Small intestine (tissue), 16 donors: ENCODE measurements at places on chromosomes 1 and 21. TPM values are rescaled to one million over a fixed set of nuclear protein-coding genes. Genes with fewer than 3 reads are reported as not detected.

DNA sequence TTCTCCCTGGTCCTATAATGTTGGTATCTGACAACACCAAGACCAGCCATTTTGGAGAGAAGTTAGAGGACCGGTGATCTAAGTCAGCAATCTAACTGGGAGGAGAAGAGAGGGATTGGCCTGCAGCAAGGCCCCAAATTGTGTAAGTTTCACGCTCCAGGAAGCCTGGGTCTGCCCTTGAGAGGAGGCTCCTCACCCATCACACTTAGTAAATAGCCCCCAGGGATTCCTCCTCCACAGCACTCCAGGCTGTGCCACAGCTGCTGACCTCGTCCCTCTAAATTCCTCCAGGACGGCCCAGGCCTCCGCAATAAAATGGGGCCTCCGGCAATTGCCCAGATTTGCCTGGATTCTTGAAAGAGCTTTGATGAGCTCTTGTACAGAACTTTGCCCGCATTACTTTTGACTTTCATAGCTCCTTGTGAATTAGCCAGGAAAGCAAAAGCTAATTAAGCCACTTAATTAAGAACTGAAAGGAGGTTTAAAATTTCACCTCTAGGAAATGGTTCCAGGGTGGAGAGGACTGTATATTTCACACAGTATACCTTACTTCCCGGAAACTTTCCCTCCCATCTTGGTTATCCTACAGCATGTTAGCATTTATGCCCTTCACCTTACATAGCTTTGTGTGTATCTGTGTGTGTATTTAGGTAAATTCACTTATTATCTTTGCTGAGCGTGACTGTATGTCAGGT, 90.5 kb downstream of the LAMC2 start:
- H3K4me1 ChIP-seq: no peaks in the 10 kb centered on the region
- no peaks in the 10 kb centered on the region for H3K27me3 ChIP-seq
- H3K4me3 ChIP-seq: no peak overlapping the region
- H3K27ac ChIP-seq: no peak overlapping the region
- H3K36me3 ChIP-seq: no peaks in the 10 kb centered on the region

- H3K4me3 ChIP-seq: no peak overlapping the region
- no peak for DNase-seq
- H3K36me3 ChIP-seq: peaks cover 14% of the 10 kb centered on the region
Observed at GRCh38 chr21:26140164-26140579, 30.4 kb downstream of the APP start.

- H3K4me1 ChIP-seq: no peaks in the 10 kb centered on the region
- no peak for DNase-seq
- no peak overlapping the region for H3K27ac ChIP-seq
- H3K36me3 ChIP-seq: no peaks in the 10 kb centered on the region
- H3K27me3 ChIP-seq: no peaks in the 10 kb centered on the region
Observed at GRCh38 chr1:61604684-61605083, 120.3 kb downstream of the TM2D1 start.

DNA sequence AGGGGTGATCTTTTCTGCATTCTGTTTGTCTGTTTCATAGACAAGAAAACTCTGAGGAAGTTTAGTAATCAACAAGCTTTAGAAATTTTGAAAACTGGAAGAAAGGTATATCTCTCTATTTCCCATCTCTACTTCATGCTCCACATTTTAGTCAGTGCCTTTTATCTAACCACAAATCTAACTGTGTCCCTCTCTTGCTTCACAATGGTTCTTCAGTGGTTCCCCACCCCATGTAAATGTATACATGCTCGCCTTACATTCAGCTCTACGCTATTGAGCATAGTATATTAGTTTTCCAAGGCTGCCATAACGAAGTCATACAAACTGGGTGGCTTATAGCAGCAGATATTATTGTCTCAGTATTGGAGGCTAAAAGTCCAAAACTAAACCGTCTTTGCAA, 14.4 kb upstream of the SAMSN1 start:
- no peaks in the 10 kb centered on the region for H3K36me3 ChIP-seq
- H3K4me3 ChIP-seq: no peak overlapping the region
- DNase-seq: no peak
- H3K27me3 ChIP-seq: no peaks in the 10 kb centered on the region
- H3K4me1 ChIP-seq: no peaks in the 10 kb centered on the region

GRCh38 chr21:45142469-45143308, 68.3 kb downstream of the ADARB1 start:
- H3K36me3 ChIP-seq: no peaks in the 10 kb centered on the region
- DNase-seq: no peak
- H3K4me3 ChIP-seq: no peak overlapping the region
- no peak overlapping the region for H3K27ac ChIP-seq
- H3K27me3 ChIP-seq: no peaks in the 10 kb centered on the region

DNA sequence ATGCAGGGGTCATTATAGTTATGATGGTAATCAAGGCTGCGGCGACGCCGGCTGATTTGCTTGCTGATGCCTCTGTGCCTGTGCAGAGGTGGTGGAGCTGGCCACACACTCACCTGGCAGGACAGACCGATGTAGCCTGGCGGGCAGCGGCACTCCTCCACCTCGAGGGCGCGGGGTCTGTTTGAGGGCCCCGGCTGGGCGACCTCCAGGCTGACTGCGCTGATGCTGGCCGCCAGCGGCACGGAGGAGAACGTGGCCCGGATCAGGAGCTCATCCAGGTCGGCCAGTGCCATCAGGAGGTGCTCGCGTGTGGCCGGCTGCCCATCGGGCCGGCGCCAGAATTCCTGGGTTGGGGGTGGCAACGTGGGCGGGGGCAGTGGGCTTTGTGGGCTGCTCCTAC, 52.7 kb downstream of the LDLRAD2 start:
- H3K27ac ChIP-seq: peak overlapping the region; percentile 69
- H3K4me3 ChIP-seq: no peak overlapping the region
- no peaks in the 10 kb centered on the region for H3K4me1 ChIP-seq
- H3K36me3 ChIP-seq: peaks cover 2% of the 10 kb centered on the region
- H3K27me3 ChIP-seq: no peaks in the 10 kb centered on the region
- no peak for DNase-seq

DNA sequence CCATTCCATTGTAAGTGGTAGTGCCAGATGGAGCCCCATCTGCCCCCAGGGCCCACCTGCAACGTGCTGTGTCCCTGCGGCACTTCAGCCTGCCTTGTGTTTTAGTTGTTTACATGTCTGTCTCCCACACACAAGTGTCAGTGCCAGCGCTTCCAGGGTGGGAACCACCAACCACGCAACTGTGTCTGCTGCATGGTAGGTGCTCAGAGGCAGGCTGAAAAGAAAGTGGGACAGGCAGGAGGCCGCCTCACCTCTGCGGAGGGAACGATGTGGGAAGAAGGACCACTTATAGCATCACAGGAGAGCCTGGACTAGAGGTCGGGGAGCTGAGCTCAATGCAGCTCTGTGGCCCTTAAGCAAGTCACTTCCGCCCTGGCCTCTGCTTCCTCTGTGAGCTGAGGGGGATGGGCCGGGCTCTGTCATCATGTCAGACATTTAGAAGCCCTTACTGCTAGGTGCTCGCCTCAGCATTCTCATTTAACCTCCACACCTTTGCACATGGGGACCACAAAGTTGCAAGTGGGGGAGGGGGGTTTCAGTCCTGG, 17.9 kb downstream of the SLC9A1 start:
- H3K27me3 ChIP-seq: no peaks in the 10 kb centered on the region
- peak overlapping the region; percentile 92 for H3K27ac ChIP-seq
- H3K4me3 ChIP-seq: no peak overlapping the region
- no peak for DNase-seq
- H3K4me1 ChIP-seq: peaks cover 11% of the 10 kb centered on the region

DNA sequence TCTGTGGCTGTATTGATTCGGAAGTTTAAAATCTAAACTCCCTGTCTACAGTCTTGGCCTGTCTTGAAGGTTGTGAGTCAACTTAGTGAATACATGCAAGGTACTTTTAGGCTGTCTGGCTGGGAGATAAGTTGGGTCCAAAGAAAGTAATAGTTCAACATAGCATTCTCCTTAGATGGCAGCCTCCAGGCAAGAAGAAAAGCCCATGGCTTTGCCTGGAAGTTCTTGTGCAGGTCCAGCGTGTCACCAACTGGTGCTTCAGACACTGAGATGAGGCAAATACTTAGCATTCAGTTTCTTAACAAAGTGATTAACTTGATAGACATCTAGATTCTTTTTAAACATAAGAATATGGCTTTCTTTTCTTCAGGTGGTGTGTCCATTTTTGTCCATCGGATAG, 328.2 kb downstream of the DISC1 start:
- DNase-seq: no peak
- no peaks in the 10 kb centered on the region for H3K36me3 ChIP-seq

- H3K36me3 ChIP-seq: no peaks in the 10 kb centered on the region
- H3K4me1 ChIP-seq: no peaks in the 10 kb centered on the region
- no peak overlapping the region for H3K4me3 ChIP-seq
Observed at GRCh38 chr1:96559707-96560596, 161.6 kb upstream of the PTBP2 start.

DNA sequence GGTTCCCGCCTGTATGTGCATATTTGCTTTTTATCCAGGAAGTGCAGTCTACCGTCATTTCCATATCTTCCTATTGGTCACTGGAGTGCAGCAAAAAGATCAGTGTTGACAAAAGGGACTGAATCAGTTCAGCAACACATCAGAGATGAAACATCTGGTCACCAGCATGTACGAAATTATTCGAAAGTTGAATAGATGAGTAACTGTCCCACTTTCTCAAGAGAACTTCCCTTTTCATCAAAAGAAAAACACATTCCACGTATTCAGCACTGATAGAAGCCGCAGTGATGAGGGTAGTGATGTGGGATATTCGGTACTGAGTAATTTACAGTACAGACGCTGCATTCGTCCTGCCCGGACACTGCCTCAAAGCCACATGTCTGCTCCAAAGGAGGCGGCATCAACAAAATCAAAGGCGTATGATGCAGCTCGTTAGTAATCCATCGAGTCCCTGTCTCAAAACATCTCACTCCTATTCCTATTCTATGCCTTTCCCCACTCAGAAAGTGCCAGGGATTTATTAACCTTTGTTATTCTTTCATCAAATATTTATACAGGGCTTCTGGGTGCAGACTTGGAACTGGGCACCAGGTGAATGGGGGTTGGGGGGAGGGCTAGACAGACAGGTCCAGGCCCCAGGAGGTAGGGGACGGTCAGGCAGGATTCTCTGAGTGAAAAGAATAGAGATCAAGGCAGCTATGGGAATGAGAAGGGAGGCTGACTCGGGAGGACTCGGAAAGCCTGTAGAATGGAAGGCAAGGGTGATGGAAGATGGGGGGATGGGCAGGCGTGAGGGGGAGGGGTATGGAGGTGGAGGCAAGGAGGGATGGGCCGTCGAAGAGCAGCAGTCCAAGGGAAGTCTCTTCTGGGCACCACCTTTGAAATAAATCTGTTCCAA, 79.5 kb upstream of the SLC45A1 start:
- peaks cover 8% of the 10 kb centered on the region for H3K4me1 ChIP-seq
- no peak overlapping the region for H3K4me3 ChIP-seq
- peak overlapping the region; percentile 84 for H3K27ac ChIP-seq
- no peaks in the 10 kb centered on the region for H3K36me3 ChIP-seq
- DNase-seq: no peak

GRCh38 chr1:27332536-27333281, 9.1 kb upstream of the SYTL1 start:
- peak; percentile 45 for DNase-seq
- no peak overlapping the region for H3K27ac ChIP-seq
- no peaks in the 10 kb centered on the region for H3K4me1 ChIP-seq
- no peaks in the 10 kb centered on the region for H3K27me3 ChIP-seq
- peaks cover 3% of the 10 kb centered on the region for H3K36me3 ChIP-seq

- peaks cover 9% of the 10 kb centered on the region for H3K36me3 ChIP-seq
- H3K27ac ChIP-seq: no peak overlapping the region
- H3K27me3 ChIP-seq: no peaks in the 10 kb centered on the region
- no peaks in the 10 kb centered on the region for H3K4me1 ChIP-seq
- no peak for DNase-seq
Observed at GRCh38 chr1:36023098-36023769, 60.7 kb upstream of the TEKT2 start.

GRCh38 chr1:173669491-173669941, at the start of gene ANKRD45:
Gene ANKRD45 (minus strand): TSS chr1:173669851. CDS start chr1:173659418, 10,433 bp downstream.
- H3K4me1 ChIP-seq: peaks cover 3% of the 10 kb centered on the region
- no peak within 1 kb of the TSS for H3K27ac ChIP-seq
- DNase-seq: peak; percentile 44
- H3K36me3 ChIP-seq: no peaks in the 10 kb centered on the region

- no peak overlapping the region for H3K27ac ChIP-seq
- no peak for DNase-seq
- H3K4me1 ChIP-seq: peaks cover 9% of the 10 kb centered on the region
- no peak overlapping the region for H3K4me3 ChIP-seq
Observed at GRCh38 chr1:27133991-27134390, 20.9 kb downstream of the SLC9A1 start.

- DNase-seq: no peak
- peaks cover 24% of the 10 kb centered on the region for H3K27me3 ChIP-seq
- no peak overlapping the region for H3K4me3 ChIP-seq
- no peaks in the 10 kb centered on the region for H3K4me1 ChIP-seq
Observed at GRCh38 chr1:44401256-44402228, 3.5 kb upstream of the RNF220 start.

DNA sequence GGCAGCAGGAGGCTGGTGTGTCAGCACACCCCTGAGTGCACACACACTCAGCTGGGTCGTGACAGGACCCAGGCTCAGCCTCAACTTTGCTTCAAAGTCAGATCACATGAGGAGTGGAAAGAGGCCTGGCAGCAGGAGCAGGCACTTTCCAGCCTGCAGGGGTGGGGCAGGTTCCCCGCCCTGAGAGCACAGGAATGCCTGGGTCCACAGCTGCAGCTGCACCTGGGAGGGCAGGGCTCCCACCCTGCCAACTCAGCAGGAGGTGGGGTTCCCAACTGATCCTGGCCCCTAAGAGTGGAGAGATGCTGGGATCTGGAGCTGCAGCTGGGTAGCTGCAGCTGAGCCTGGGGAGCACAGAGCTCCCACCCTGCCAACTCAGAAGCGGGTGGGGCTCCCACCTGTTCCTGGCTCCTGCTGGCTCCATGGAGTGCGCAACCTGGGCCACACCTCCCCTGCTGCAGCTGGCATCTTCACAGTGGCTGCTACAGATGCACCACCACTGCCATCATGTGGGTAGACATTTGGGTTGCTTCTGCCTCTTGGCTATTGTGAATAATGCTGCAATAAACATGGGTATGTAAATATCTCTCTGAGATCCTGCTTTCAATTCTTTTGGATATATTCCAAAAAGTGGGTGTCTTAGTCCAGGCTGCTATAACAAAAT, 415.4 kb downstream of the TTLL7 start:
- peak; percentile 2 for DNase-seq
- H3K27me3 ChIP-seq: no peaks in the 10 kb centered on the region
- no peak overlapping the region for H3K4me3 ChIP-seq
- H3K36me3 ChIP-seq: no peaks in the 10 kb centered on the region

DNA sequence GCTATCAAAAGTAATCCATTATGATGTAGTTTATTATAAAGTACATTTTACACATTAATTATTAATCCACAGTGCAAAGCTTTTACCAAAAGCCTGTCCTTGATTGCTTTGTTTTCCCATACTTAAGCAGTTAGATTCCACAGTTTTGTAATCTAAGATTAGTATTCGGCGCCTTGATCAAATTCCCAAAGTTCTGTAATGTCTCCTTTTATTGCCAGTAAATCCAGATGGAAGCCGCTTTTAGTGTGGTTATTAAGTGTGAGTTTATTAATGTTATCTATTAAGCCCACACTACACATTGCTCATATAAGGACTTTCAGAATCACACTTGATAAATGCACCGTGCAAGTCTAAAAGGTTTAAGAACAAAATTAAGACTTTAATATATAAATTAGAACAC, 199.2 kb upstream of the PKN2 start:
- DNase-seq: peak; percentile 63
- H3K27me3 ChIP-seq: no peaks in the 10 kb centered on the region
- no peak overlapping the region for H3K4me3 ChIP-seq
- no peaks in the 10 kb centered on the region for H3K4me1 ChIP-seq
- H3K36me3 ChIP-seq: no peaks in the 10 kb centered on the region

The KCNJ9 gene
- not detected for polyA plus RNA-seq

The OR14K1 gene
- polyA plus RNA-seq: not detected

The MTARC2 gene
- polyA plus RNA-seq: 31.8 TPM

The RXFP4 gene
- 1.3 TPM for polyA plus RNA-seq

The SLAMF8 gene
- 4.6 TPM for polyA plus RNA-seq

The LCE6A gene
- not detected for polyA plus RNA-seq
